ENCODE measurements at places on chromosomes 5 and 9.
A peak's percentile ranks its signal among the peaks of the same experiment; 100 is the strongest.

DNA sequence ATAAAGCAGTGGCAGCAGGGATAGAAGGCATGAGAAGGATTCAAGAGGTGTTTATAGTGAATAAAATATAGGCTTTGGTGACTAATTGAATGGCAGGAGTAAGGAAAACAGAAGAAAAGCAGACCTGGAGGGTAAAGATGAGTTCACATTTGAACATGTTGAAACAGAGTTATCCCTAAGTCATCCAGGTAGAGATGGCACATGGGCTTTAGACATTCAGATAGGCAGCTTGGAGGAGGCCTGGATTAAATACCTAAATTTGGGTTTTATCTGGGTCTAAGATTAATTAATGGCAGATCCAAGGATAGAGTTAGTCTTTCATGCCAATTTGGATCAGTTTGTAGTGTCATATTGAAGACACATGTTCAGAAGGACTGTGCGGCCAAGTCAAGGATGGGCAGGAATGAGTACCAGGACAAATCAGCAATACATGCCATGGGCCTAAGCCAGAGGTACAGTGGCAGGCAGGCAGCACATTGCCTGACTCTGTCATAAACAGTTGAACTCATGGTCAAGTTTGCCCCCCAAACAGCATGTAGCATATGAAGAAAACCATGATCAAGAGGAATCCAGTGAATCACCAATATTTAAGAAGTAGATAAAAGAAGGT lies 115.5 kb upstream of the SLC12A2 start:
- DNase-seq = no peak

DNA sequence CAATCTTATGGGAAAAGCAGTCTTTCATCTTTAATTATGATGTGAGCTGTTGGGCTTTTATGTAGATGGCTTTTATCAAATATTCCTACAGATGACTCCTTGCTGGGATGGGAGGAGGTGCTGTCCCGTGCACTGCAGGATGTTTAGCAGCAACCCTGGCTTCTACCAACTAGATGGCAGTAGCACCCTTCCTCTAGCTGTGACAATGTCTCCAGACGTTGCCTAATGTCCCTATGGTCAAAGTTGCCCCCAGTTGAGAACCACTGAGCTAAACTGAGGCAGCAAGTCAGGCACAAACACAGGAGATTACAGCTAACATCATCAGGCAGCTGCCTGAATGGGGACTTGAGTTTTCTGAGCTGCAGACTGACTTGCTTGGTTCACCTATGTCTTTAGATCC lies 401.9 kb upstream of the PDE4D start:
- no peak for DNase-seq

GRCh38 chr9:35367451-35367850 lies 122.5 kb upstream of the RUSC2 start:
- no peak for DNase-seq

- DNase-seq = no peak
Observed at GRCh38 chr9:112076814-112077213, 98.3 kb downstream of the SUSD1 start.

DNA sequence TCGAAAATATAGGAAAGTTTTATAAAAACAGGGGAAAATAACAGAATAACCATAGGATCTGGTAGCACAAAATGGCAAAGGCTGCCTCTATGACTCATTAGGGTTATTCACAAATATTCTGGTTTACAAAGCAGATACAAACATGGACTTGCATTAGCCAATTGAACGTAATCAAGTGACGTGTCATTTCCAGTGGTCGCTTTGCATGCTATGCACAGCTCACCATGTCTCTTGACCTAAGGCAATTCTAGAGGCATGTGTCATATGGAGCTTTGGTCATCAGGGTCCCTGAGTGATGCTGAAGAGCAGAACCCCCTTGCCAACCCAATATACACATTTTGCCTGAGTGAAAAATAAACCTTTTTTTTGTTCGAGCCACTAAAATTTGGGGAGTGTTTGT lies 158.8 kb downstream of the TMEM161B start:
- no peak for DNase-seq

DNA sequence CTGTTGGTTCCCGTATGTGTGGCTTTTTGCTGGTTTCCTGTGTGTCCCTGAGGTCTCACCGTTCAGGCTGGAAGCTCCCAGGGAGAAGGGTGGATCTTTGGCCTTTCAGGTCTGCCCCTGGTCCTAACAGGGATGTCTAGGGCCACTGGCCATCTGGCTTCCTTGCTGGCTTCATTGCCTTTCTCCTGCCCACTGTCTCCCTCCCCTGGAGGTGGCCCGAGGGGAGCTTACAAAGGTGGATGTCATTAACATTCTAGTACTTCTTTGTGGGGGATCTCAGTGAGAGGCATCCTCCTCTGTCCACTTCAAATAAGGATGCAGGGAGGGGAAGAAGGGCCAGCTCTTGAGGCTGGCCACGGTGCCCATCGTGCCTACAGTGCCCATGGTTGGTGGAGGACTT lies 35.2 kb downstream of the HMCN2 start:
- DNase-seq = no peak

DNA sequence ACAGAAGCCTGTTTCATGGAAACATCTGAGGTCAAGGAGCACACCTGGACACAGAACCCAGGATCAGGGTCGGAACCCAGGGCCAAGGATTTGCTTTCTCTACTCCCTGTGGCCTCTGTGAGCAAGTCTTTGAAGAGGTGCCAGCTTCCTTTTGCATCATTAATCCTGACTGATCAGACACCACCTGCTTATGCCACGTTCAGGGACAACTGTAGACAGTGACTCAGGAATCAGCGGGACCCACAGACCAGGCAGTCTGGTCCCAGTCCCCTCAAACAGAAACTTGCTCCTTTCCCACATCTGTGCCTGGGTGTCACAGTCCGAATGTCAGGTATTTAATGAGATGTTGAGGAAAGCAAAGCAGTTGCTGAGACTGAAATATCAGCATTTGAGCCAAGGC lies 154.8 kb downstream of the SGCD start:
- no peak for DNase-seq

- DNase-seq = peak; percentile 86
Observed at GRCh38 chr5:157222506-157223230, 42.0 kb downstream of the ITK start.
